ENCODE measurements at places on chromosomes 16 and 17. TPM values are rescaled to one million over a fixed set of nuclear protein-coding genes. Genes with fewer than 3 reads are reported as not detected.

Gene ZDHHC1
- 13.6 TPM for total RNA-seq

DNA sequence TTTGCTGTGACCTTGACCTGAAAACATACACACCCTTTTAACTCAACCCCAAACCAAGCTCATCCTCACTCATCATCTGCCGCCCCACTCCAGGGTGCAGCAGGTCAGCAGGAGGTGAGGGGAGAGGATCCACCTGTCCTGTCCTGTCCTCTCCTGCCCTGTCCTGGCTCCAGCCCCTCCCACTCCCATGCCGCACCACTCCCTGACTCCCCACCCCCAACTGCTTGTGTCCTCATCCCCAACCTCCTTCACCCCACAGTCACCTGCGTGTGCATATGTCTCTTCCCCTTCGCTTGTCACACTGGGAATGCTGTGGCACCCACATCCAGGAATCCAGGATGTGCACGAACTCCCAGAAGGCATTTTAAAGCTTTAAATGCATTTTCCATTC, 15.6 kb downstream of the NGFR start:
- no peaks in the 10 kb centered on the region for H3K27me3 ChIP-seq
- no peak for DNase-seq
- H3K4me3 ChIP-seq: no peak overlapping the region
- no peak overlapping the region for H3K27ac ChIP-seq
- H3K36me3 ChIP-seq: no peaks in the 10 kb centered on the region

DNA sequence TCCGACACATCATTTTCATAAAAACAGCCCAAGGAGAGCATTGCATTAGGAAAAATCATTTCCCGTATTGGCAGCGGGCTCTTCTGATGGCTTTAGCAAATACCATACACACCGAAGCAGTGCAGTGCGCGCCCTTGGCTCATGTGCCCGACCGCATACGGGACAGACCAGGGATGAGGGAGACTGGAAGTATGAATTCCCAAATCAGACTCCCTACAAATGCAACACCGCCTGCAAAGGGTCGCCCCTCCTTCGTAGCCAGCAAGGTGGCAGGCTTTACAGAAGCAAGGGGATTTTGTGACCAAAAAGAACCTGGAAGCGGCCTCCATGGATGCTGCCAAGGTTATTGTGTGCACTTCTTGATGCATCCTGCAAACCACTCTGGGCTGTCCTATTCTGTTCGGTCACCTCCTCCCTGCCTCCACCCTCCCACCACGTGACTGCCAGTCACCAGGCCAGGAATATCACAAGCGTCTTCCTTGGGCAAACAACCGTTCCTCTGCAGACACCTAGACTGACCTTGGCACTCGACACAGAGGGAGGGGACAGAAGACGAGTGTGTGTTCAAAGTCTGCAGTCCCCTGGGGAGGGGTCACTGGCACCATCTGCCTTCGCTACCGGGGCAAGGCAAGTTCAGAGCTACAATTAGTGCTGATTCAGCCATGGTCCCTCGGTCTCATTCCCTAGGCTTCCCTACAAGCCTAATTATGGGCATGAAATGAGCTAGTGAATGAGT, 460.4 kb downstream of the SLC39A11 start:
- H3K4me3 ChIP-seq: no peak overlapping the region
- DNase-seq: no peak
- H3K36me3 ChIP-seq: no peaks in the 10 kb centered on the region
- no peak overlapping the region for H3K27ac ChIP-seq

Gene KRTAP17-1
- total RNA-seq: not detected

- H3K4me3 ChIP-seq: no peak overlapping the region
- no peak overlapping the region for H3K27ac ChIP-seq
- no peaks in the 10 kb centered on the region for H3K36me3 ChIP-seq
Measured at GRCh38 chr17:31692632-31693031, 166.4 kb downstream of the COPRS start.

DNA sequence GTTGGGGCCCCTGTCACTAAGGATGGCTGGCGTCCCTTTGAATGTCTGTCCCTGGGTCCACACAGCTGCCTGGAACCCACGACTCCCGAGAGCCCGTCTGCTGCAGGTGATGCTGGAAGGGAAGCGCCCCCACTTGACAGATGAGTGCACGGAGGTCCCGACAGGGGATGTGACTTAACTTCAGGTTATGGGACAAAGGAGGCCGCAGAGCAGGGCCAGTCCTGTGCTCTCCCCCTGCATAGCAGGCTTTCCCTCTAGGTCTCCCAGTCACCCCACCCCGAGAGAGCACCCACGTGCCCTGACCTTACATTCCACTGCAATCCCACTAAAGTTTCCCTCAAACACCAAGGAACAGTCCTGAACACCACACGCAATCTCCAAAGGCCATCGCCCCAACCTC, 6.0 kb upstream of the RCVRN start:
- DNase-seq: no peak
- no peaks in the 10 kb centered on the region for H3K4me1 ChIP-seq
- H3K27me3 ChIP-seq: no peaks in the 10 kb centered on the region
- H3K4me3 ChIP-seq: no peak overlapping the region

- no peaks in the 10 kb centered on the region for H3K36me3 ChIP-seq
- no peak overlapping the region for H3K27ac ChIP-seq
- peak; percentile 40 for DNase-seq
Measured at GRCh38 chr16:48434653-48435317, 49.6 kb upstream of the SIAH1 start.

GRCh38 chr17:78121801-78122215, 6.7 kb downstream of the TMC6 start:
- no peak for DNase-seq
- H3K36me3 ChIP-seq: no peaks in the 10 kb centered on the region
- peaks cover 4% of the 10 kb centered on the region for H3K4me1 ChIP-seq
- H3K27me3 ChIP-seq: no peaks in the 10 kb centered on the region

Gene KRT13
- not detected for total RNA-seq

- no peak overlapping the region for H3K4me3 ChIP-seq
- peak; percentile 91 for DNase-seq
- peaks cover 54% of the 10 kb centered on the region for H3K4me1 ChIP-seq
- H3K27ac ChIP-seq: peak overlapping the region; percentile 9
- H3K36me3 ChIP-seq: no peaks in the 10 kb centered on the region
Measured at GRCh38 chr17:73228748-73229236, 32.9 kb downstream of the CPSF4L start.

Gene CHMP1A
- total RNA-seq: 94.8 TPM
